ENCODE measurements at places on chromosomes 12 and 14.
A peak's percentile ranks its signal among the peaks of the same experiment; 100 is the strongest.

DNA sequence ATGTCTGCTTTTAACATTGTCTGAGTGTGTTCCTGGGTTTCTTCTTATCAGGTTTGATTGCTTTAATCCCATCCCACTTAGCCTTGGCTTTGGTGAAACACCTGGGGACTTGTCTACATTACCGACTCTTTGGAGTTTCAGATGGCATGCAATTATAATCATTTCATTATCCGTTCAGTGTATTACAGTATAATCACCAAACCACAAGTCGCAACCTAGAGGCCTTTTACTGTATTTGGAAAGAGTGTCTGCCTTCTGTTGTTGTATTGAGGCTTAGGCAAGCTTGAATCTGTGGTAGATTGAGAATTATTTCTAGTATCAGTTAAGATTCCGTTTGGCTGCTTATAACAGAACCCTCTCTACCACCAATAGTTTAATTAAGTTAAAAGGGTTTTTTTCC lies 103.9 kb downstream of the TGFB3 start:
- DNase-seq, result peak; percentile 53

DNA sequence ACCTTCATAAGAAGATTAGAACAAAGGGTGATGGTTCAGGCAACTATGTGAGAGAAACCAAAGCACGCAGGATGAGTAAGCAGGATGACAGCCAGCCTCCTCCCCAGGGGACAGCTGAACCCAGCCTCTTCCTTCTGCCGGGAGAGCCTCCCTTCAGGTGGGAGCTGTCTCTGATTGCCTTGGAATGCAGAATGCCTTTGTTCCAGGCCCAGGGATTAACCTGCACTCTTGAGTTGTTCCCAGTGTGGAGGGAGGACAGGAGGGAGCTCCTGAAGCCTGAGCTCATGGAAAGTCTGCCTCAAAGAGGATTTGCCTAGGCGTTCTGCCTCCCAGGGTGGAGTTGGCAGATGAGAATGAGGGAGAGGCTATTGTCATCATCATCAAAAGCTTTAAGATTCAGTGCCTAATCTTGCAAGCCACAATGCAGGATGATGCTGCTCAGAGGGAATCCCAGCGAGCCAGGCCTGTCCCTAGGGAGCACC lies 3.6 kb upstream of the KRT6A start:
- peak; percentile 86 for DNase-seq

DNA sequence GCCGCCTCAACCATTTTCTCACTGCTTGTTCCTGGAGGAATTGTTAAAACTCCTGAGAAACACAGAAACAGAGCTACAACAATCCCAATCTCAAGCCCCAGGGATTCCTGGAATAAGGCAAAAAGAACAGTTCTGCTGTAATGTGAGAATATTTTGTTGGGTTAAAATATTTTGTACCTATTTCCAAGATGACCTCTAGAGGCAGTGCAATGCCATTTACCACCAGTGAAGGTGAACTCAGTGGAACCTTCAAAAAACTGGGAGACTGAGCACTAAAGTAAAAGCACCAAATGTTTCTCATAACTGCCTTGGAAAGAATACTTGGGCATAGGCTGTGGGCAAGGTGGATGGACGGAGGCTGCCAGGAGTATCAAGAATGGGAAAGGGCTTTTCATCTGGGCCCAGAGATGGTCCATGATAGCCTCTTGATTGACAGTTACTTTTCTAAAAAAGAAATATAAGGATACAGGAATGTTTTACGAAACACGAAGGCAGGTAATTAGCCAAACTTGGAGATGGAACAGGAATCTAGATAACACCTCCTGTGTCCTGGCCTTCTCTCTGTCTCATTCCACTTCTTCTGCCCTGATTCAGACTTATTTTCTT lies 334.0 kb upstream of the FLRT2 start:
- DNase-seq, result no peak

- DNase-seq, result no peak
Observed at GRCh38 chr14:52150162-52150561, 81.3 kb upstream of the NID2 start.

DNA sequence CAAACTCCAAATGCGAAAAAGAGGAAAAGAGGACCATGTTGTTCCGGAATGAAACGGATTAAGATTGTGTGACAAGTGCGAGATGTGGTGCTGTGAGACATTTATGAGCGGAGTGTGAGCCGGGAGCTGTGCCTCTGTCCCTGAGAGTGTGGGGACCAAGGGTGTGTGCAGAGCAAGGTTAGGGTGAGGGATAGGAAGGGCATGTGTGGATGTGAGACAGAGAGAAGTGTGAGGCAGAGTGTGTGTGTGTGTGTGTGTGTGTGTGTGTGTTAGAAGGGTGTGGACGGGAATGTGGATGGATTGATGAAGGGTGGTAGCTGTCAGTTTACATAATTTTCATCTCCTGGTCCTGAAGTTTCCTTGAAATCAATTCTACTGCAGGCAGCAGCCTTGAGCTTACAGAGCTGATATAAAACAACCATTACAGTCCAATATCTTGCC lies 4.3 kb upstream of the OTX2 start:
- DNase-seq, result no peak

DNA sequence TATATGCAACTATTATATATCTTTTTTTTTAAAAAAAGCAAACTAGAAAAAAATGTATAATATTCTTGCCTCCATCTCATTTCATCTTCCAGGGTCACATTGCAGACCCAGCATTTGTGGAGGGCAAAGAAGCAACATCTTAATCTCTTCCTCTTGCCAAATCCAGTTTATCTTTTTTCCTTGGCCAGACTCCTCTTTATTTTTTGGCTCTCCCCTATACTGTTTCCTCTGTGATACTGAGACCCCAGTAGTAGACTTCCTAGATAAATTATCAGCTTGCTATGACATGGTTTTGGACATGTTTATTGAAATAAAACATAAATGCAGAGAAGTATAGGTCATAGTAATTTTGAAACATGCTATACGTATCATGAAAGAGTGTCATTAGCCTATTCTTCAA lies 303.8 kb upstream of the DDHD1 start:
- DNase-seq, result no peak
